NCI-H2107 (cell line): ENCODE measurements at places on chromosomes 5 and 9.
A peak's percentile ranks its signal among the peaks of the same experiment; 100 is the strongest.

GRCh38 chr5:131795228-131795627 lies 1.6 kb downstream of the FNIP1 start:
- DNase-seq = no peak

DNA sequence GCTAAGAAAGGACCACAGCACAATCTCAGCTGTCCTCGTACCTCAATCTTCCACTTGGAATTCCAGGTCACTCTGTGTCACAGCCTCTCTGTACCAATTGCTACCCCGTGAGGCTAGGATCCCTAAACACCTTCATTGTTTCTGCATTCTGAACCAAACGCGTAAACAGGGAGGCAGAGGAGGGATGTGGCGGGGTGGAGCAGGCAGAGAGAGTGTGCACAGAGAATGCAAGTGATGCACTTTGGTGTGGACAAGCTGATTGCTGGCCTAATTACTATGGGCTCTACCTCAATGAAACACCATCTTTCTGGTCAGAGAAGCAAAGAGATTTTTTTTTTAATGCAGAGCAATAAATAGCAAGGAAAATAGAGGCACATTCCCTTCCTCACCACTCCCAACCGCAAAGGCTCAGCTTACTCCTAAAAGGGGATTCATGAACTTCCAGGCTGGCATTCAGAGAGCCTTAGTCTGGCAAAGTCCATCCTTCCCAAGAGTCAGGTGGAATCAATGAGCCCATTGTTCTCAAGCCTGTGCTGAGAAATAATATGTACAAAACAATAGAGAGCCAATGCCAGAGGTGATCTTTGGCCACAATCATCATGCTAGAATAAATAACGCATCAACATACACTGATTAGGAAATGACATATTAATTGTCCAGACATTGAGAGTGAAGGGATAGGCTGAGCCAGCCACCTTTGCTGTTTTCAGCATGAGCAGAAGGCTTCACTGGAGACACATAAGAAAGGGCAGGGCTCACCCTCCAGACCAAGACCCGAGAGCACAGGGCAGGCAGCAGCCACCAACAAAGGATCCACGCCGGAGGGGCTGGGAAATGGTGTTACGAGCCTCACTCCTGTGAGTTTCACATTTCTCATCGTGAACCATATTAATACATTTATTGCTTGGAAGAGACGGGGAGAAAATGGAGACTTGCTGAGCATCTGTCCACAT lies 278.8 kb downstream of the ENC1 start:
- DNase-seq = no peak

GRCh38 chr5:136285096-136285855 lies 80.1 kb downstream of the TRPC7 start:
- DNase-seq = no peak

- no peak for DNase-seq
Observed at GRCh38 chr5:53556001-53556400, 4.4 kb upstream of the NDUFS4 start.

GRCh38 chr5:135645336-135646180 lies 66.8 kb upstream of the CXCL14 start:
- DNase-seq = no peak

DNA sequence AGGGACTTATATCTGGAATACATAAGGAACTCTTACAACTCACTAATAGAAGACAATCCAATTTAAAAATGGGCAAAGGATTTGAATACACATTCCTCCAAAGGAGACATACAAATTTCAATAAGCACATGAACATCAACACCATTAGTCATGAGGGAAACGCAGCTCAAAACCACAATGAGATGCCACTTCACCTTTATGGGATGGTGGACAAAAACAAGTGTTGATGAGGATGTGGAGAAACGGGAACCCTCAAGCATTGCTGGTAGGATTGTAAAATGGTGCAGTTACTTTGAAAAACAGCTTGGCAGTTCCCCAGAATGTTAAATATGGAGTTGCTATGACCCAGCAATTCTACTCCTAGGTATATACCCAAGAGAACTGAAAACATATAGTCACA lies 72.7 kb upstream of the IER5L start:
- DNase-seq = no peak

- DNase-seq = no peak
Observed at GRCh38 chr9:135136991-135137832, 49.7 kb downstream of the OLFM1 start.

GRCh38 chr9:136530461-136531089 lies 15.3 kb downstream of the NOTCH1 start:
- no peak for DNase-seq

GRCh38 chr5:124655921-124656511 lies 90.4 kb downstream of the ZNF608 start:
- peak; percentile 68 for DNase-seq

- no peak for DNase-seq
Observed at GRCh38 chr9:119789987-119790386, 420.8 kb upstream of the BRINP1 start.

GRCh38 chr5:136133922-136134379 lies 1.3 kb downstream of the SMAD5 start:
- DNase-seq = no peak

DNA sequence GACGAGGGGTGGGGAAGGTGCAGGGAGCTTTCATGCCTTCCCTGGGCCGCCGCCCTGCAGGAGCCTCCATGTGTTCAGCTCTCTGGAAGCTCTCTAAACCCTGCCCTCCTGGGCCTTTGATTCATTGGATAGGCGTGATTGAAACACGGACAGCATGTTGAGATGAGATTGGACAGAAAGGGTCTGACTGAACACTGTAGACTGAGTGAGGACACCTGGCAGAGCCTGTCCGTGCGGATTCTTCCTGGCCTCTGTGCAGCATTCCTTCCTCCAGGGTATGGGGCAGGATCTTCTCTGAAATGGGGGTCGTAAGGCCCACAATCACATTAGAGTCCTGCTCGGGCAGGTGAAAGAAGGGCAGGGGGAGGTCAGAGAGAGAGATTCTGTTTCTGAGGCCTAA lies 12.8 kb downstream of the RPL12 start:
- DNase-seq = no peak

GRCh38 chr5:68657055-68657961 lies 436.5 kb upstream of the SLC30A5 start:
- no peak for DNase-seq

- no peak for DNase-seq
Observed at GRCh38 chr5:142182840-142183239, 74.3 kb downstream of the NDFIP1 start.

- no peak for DNase-seq
Observed at GRCh38 chr5:16260000-16260399, 80.4 kb upstream of the MARCHF11 start.

DNA sequence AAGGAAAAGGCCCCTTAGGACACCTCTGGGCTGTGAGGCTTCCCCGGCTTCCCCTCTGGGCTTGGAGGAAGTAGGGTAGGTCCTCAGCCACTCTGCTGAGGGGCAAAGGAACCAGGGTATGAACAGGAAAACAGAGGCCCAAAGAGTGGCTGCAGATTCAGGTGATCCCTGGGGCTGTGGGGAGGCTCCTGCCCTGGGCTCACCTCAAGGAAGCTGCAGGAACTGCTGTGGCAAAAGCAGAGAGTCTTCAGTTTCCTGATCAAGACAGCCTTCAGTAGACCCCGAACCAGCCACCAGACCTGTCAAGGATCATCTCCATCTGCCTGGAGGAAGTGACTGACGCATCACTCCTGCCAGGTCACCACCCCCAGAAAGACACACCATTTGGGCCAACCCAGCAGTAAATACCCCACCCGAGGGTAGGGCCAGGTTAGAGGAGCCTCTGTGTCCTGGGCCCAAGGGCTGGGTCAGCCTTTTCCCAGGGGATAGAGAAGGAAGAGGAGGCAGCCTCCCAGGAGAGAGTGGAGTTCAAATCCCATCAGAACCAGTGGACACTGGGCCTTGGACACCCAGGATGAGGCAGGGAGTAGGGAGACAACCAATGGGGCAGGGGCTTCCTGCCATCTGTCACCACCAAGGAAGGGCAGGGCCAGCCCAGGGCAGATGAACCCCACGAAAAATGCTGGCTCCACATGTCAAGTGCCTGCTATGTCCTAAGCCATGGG lies 5.8 kb upstream of the ST6GALNAC6 start:
- DNase-seq = no peak

GRCh38 chr9:42386477-42386876 lies 203.0 kb downstream of the SPATA31A6 start:
- no peak for DNase-seq

DNA sequence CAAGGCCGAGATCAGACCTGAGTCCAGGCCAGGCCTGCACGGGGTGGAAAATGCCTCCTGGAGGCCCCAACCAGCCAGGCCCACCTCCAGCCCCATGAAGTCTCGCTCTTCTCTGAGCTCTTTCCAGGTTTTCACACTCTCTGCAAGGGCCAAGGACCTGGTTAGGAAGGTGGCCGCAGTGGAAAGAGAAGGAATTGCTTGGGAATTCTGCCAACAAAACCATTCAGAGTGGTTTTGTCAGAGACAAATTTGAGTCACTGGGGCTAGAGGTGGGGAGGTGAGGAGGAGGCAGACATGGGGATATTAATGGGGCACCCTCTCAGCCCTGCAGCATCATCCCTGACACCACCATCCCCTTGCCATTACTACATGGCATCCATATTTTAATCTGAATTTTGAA lies 261.0 kb downstream of the ROR2 start:
- no peak for DNase-seq

DNA sequence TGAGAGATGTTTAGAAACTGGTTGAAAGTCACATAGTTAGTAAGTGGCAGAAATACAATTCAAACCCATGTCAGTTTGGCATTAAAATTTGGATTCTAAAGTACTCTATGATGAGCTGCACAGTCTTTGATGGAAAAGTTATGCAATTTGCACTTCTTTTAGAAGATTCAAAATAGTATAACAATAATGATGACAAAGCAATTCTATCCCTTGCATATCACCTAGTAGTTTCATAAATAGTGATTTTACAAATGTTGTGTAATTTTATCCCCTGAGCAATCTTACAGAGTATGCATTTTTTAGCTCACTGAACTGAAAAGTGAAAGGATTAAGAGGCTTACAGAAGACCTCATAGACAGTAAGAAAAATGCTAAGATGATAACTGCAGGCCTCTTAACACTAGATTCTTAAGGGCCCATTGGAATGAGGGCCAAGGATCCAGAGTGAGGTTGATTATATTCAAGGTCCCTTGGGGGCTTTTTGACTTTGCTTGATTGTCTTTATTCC lies 3.7 kb downstream of the C5orf46 start:
- DNase-seq = no peak

DNA sequence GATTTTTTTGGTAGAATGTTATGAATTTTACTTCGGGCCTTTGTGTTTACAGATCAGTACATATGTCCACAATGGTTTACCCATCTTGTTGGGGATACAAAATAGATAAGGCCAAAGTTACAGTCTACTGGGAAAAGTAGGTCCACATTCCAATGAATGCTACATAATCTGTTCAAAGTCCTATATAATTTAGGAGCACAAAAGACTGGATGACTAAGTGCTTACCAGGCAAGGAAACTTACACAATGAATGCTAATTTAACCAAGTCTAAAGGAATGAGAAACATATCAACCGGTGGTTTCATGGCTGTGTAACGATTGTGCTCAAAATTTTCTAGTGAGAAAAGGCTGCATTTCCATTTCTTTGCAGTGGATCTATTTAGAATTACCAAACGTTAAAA lies 97.4 kb upstream of the TRPM3 start:
- DNase-seq = no peak

DNA sequence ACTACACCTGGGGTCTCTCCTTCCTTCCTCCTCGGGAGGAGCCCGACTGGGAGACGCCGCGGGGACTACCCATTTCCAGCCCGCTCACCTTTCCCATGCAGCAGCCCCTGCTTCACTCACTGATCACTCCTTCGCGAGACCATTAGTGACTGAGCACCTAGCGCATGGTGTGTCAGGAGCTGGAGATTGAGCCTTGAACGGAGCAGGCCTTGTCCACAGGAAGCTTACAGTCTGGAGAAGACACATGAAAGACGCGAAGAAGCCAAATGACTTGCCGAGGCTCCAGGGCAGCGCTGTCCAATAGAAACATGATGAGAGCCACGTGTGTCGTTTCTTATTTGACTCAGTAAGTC lies 283 bp upstream of the CFAP90 start:
- DNase-seq = no peak

GRCh38 chr5:89954916-89955315 lies 454.6 kb downstream of the CETN3 start:
- DNase-seq = no peak

DNA sequence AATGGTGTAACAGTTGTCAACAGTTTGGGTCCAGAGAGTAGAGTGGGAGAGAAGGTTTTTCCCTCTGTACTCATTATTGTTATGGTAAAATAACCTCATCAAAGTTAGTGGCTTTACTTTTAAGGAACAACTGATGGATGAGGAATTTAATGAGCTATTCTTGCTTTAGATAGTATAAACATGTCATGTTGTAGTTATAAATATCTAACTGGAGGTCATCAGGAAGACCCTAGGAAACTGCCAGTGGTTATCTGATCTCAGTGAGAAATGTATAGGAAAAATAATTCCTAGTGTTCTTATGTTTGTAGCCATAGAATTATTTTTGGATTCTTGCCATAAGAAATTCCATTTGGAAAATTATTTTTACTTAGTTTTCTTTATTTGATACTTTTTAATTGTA lies 4.1 kb downstream of the ERCC6L2 start:
- no peak for DNase-seq

DNA sequence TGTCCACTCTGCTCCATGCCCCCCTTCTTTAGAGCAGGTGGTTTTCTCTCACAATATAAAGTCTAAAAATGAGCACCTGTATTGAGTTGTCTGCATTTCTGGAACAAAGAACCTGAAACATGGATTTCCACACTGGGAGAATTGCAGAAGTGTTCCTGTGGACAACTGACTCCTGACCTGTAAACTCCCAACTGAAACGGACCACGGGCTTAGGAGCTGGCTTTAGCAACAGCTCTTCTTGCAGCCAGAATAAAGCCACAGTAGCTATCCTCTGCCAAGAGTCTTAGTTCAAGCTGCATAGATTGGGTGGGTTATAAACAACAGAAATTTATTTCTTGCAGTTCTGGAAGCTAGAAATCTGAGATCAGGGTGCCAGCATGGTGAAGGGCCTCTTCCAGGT lies 194.7 kb downstream of the DTWD2 start:
- no peak for DNase-seq

GRCh38 chr9:90637626-90638025 lies 5.0 kb downstream of the DIRAS2 start:
- no peak for DNase-seq

DNA sequence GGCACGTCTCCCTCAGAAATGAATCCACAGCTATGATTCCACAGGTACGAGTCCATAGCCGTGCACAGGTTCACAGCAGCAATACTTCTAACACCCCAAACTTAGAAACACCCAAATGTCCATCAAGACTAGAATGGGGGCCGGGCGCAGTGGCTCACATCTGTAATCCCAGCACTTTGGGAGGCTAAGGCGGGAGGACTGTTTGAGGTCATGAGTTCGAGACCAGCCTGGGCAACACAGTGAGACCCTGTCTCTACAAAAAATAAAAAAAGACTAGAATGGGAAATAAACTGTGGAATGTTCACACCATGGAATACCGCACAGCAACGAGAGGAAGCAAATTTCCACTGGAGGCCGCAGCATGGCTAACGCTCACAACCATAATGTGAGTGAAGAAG lies 4.3 kb upstream of the DOLPP1 start:
- no peak for DNase-seq

- DNase-seq = no peak
Observed at GRCh38 chr5:35269006-35269405, 38.7 kb upstream of the PRLR start.

GRCh38 chr9:16484744-16485143 lies 385.7 kb downstream of the BNC2 start:
- DNase-seq = no peak

- DNase-seq = peak; percentile 45
Observed at GRCh38 chr5:156879665-156880285, 29.7 kb downstream of the PPP1R2B start.

GRCh38 chr5:110757118-110757729 lies 18.4 kb downstream of the SLC25A46 start:
- DNase-seq = no peak

- DNase-seq = no peak
Observed at GRCh38 chr5:127070243-127070642, 3.1 kb downstream of the C5orf63 start.
